ENCODE measurements at places on chromosomes 2 and 18.

DNA sequence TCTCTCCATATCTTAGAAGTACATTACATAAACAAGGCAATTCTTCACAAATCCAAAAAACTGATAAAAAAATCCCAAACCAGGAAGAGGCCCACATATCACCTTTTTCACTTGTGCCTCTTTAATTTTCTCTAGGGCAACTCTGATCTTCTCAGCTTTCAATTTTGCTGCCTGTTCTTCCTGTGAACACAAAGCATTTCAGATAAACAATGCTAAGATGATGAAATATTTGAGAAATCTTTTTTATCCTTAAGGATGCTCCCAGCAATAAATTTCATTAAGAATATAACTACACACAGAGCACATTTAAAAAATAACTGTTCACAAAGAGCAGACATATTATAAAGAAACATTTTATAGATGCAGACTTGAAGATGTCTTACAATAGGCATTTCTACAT is 73.4 kb downstream of the RAPH1 start:
- DNase-seq = no peak

- DNase-seq = no peak
Observed at GRCh38 chr2:22812065-22812680, 572.8 kb upstream of the KLHL29 start.

DNA sequence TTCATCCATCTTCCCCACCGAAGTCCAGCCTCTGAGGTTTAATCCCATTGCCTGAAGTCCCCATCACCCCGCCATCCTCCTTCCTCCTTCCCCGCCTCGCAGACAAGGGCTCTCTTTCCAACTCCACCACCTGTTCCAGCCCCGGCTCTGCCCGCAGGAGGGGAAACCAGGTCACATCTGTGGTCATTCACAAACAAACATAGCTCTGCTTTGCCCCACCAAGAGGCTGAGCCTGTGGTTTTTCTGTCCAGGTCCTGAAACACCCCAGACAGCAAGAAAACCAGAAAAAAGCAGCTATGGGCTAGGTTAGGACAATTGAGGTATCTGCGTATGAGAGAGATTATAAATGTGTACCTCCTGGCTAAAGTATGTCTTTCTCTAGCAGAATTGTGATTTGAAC is 144.7 kb downstream of the GLI2 start:
- no peak for DNase-seq

GRCh38 chr2:168855601-168856000 is 34.6 kb downstream of the SPC25 start:
- no peak for DNase-seq

DNA sequence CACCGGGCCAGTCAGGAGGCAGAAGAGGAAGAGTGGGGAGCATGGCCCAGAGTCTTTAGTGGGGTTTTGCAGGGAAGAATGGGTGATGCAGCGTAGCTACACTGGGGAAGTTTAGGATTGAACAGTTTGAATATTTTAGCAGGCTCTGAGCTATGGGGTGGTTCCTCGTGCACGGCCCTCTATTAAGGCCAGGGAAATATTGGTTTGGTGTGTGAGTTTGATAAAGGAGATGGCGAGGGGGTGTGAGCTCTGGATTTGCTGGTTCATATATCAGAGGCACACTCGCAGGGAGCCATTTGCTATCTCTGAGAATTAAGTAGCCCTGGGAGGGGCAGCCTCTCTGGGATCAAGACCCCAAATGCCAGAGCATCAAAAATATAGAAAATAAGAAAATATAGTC is 50.1 kb downstream of the BOLA3 start:
- no peak for DNase-seq

- no peak for DNase-seq
Observed at GRCh38 chr2:156765043-156765442, 328.9 kb downstream of the GPD2 start.

GRCh38 chr18:26579941-26580618 is 31.7 kb upstream of the KCTD1 start:
- DNase-seq = no peak

DNA sequence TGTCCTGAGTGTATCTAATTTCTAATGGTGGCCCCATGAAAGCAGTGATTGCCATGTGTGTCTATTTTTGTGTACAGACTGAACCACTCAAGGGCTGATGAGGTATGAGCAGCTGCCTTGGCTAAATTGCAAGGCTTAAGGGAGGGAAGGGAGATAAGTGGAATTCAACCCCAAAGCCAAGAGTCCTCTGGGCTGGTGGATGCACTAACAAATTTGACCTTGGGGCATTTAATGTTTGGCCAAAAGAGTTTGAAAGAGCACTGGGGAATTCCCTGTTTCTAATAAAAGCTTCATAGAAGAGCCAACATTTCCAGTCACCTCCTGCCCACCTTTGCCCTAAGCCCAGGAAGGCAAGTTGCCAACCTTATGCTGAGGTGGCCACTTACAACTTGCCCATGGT is 172.1 kb downstream of the SETBP1 start:
- DNase-seq = no peak

GRCh38 chr18:26262156-26262555 is 35.9 kb downstream of the TAF4B start:
- DNase-seq = no peak

DNA sequence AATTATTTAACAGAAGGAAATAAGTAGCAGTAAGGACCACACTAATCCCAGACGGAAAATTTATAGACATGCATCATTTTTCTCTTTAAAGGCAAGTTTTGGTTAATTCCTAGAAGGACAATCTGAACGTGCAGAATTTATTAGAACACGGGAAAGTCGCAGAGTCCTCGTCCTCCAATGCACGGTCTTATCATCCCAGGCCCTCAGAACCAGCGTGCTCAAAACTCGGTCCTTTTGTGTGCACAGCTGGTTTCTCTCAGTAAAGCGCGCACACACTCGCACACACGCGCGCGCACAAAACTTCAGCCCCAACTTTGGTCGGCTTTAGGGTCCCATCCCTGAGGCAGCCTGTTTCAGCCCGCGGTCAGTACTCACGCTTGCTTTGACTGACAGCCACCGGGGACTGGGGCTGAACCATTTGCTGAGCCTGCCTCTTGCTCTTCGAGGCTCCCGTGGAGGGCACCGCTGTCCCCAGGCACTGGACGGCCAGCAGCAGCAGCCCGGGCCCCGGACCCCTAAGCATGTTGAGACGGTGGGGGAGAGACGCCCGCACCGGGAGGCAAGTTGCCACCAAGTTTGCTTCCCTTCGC is 493 bp downstream of the FN1 start:
- DNase-seq = no peak

DNA sequence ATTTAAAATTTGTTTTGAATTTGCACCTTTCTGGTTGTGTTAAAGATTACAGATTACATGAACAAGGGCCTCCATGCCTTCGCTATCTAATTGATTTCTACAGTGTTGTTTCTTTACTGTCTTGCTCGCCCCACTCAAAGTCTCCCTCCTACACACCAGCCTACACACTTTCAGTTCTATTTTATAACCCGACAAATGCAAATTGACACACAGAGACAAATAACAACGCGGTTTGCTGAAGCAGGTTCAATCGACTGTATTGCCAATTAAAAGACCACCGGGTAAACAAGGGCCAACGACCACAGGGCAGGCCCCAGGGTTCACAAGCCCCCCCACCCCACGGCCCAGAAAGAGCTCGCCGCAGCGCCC is 869 bp downstream of the STARD7 start:
- no peak for DNase-seq

GRCh38 chr18:36127836-36128529 is 1.2 kb downstream of the SLC39A6 start:
- no peak for DNase-seq

- DNase-seq = no peak
Observed at GRCh38 chr2:23655934-23656596, 270.9 kb downstream of the ATAD2B start.

Measured in activated T-cell treated with anti-CD3 and anti-CD28 coated beads for 48 hours (primary cell).